ENCODE measurements at places on chromosomes 3 and 15.

- no peak for DNase-seq
These were observed 324.8 kb upstream of the LRRFIP2 start for GRCh38 chr3:37499061-37499785.

DNA sequence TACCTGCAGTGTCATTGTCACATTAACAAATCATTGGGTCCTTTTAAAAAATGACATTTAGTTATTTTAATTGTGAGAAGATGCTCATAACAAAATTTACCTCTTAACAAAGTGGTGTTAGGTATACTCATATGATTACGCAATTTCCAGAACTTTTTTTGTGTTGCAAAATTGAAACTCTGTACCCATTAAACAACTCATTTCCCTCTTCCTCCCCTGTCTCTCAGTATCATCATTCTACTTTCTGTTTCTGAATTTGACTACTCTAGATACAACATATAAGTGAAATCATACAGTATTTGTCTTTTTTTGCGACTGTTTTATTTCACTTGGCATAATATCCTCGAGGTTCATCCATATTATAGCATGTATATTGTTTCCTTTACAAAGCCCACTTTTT lies 58.7 kb upstream of the CHST2 start:
- DNase-seq = no peak

GRCh38 chr3:104956620-104957345 lies 409.9 kb upstream of the ALCAM start:
- no peak for DNase-seq

DNA sequence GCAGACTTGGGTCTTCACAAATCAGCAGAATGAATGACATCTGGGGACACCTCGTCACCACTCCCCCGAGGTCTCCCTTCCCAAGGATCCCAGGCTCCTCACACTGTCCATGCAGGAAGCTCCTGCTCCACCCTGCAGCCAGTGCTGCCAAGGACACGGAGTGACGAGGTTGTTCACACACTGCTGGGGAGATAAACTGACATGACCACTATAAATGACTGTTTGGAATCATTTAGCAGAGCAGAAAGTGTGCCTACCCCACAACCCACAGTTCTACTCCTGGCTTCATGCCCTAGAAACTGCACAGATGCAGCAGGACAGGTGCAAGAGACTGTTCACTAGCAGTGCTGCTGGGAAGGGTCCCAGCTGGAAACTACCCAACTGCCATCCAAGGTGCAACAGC lies 19.7 kb upstream of the PRSS50 start:
- no peak for DNase-seq

GRCh38 chr3:98540346-98540745 lies 8.6 kb downstream of the GPR15 start:
- DNase-seq = no peak

GRCh38 chr3:55204417-55204816 lies 276.6 kb upstream of the LRTM1 start:
- DNase-seq = no peak

- no peak for DNase-seq
These were observed 60.5 kb upstream of the ACKR4 start for GRCh38 chr3:132536442-132537153.

- no peak for DNase-seq
These were observed 129.7 kb downstream of the TPRG1 start for GRCh38 chr3:189301479-189301878.

DNA sequence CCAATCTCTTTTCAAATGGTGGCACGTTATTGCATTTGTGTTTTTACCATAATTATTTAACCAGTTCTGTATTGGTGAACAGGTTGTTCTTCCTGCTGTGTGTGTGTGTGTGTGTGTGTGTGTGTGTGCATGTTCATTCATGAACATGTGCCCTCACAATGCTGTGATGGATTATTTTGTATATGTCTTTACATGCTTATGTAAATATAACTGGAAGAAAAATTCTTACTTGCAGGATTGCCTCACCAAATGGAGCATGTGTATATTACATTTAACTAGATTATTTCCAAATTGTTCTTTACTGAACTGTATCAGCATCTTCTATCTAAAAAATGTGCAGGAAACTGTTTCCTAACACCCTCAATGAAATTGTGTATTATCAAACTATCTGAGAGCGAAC lies 175.2 kb upstream of the ZPLD1 start:
- no peak for DNase-seq

GRCh38 chr3:42096796-42097565 lies 5.8 kb downstream of the TRAK1 start:
- DNase-seq = no peak

GRCh38 chr3:170563712-170564423 lies 22.0 kb downstream of the SLC7A14 start:
- no peak for DNase-seq

DNA sequence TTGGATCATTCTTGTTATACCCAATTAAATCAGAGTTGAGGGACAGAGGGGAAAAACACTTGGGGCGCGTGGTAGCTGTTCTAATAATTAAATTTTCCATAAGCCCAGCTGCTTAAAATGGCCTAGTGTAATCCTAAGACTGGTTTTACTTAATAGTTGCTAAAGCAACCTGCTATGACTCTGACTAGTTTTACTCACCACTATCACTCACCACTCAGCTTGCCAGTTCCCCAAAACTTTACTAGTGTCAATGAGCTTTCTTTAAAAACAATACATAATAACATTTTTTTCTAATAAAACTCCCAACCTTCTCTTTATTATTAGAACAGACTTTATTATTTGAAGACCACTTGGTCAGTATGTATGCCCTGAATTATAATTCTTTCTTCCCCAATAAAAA lies 49.6 kb downstream of the ECT2 start:
- DNase-seq = no peak

- no peak for DNase-seq
These were observed 63.2 kb upstream of the BCL6 start for GRCh38 chr3:187808527-187808895.

GRCh38 chr15:67999320-68000100 lies 54.6 kb upstream of the PIAS1 start:
- DNase-seq = no peak

GRCh38 chr3:31255007-31255581 lies 277.6 kb upstream of the STT3B start:
- no peak for DNase-seq

DNA sequence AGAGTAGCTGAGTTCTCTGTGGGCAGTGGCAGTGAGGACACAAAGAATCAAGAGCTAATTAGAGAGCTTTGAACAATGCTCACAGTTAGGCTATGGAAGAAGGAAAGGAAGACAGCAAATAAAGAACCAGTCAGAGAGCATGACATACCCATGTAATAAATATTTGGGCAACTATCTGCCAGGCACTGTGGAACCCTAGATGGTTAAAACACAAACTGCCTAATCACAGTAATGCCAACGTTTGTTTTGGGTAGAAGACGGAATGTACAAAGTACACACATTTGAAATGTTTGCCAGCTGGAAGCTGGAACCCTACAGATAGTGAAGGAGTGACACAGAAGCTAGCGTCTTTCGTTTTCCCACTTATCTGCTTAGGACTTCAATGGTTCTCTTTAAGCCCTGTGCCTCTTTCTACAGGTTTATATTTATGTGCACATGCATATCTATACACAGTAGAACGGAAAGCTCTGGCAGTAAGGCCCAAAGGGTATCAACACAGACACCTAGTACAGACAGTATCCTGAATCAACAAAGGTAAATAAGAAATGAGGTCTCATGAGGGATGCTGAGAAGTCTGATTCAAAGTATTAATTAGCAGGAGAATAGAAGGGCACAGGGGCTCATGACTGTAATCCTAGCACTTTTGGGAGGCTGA lies 44.6 kb downstream of the ANKRD28 start:
- no peak for DNase-seq

- DNase-seq = no peak
These were observed 21.0 kb downstream of the RPSA start for GRCh38 chr3:39427506-39427905.

- no peak for DNase-seq
These were observed 9.5 kb downstream of the MTHFS start for GRCh38 chr15:79887054-79887930.

GRCh38 chr3:9373465-9373864 lies 10.6 kb downstream of the THUMPD3 start:
- DNase-seq = no peak

DNA sequence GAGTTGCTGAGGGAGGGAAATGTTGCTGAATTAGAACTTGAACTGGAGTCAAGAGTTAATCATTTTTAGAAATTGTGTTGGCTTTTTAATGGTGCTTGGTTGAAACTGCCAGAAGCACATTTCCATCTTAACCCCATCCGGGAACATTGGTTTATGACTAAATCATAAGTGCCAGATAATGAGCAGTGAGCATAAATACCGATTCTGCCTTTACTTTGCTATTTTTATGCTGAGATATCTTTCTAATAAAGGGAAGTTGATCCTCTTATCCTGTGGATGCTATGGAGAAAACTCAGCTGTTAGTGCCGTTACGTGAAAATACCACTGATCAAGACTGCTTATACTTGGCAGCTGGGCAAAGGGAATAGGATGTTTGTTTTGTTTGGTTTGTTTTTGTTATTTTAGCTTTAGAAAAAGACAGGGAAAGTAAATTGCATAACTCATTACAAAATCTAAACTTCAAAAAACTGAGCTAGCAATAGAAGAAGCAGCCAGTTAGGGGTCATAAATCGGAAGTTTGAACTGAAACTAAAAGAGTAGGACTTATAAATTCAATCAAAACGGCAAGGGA lies 813.1 kb downstream of the NAALADL2 start:
- no peak for DNase-seq

- DNase-seq = no peak
These were observed 82.3 kb downstream of the ST6GAL1 start for GRCh38 chr3:187012609-187013051.

DNA sequence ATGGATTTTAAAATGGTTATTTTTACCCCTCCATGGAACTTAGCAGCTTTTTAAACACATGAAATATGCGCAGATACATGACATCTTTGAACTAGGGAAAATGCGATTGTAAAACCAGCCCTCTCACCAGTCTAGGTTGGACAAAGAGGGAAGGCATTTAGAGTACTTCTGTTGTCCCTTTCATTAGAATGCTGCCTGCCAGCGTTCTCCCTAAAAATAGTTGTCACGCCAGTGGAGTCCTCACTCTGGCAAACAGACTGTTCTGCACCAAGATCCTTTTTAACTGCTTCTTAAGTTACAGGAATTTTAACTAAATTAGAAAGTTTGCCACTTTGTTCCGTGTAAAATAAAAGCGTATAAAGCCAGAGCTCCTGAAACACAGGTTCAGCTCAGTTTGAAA lies 295.3 kb downstream of the VPS13C start:
- DNase-seq = no peak

- DNase-seq = no peak
These were observed 32.0 kb upstream of the PRICKLE2 start for GRCh38 chr3:64257100-64257755.

DNA sequence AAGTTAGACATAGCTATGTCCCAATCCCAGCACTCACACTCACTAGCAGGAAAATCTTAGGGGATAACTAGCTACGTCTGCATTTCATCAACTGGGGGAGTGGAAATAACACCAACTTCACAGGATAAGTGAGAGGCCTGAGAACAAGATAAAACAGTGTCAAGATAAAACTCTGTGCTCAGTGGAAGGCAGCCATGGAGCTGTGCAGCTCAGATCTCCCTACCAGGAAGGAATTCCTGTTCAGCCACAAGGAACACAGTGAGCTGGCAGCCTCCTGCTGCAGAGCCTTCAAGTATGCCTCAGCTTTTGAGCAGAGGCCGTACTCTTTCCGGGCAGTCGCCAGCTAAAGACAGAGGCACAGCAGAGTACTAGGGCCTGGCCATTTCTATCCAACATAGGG lies 115.8 kb upstream of the TOPAZ1 start:
- no peak for DNase-seq

Measured in stimulated activated CD8-positive, alpha-beta memory T cell treated with anti-CD3 and anti-CD28 coated beads, Interleukin-7, amount 100 ng/mL, for 24 hours (primary cell).